Suppressor macrophage treated with lipopolysaccharide for 4 hours (primary cell): ENCODE measurements at places on chromosomes 2 and 18.

- DNase-seq: no peak
Measured at GRCh38 chr2:232949016-232949415, 64.0 kb downstream of the NGEF start.

DNA sequence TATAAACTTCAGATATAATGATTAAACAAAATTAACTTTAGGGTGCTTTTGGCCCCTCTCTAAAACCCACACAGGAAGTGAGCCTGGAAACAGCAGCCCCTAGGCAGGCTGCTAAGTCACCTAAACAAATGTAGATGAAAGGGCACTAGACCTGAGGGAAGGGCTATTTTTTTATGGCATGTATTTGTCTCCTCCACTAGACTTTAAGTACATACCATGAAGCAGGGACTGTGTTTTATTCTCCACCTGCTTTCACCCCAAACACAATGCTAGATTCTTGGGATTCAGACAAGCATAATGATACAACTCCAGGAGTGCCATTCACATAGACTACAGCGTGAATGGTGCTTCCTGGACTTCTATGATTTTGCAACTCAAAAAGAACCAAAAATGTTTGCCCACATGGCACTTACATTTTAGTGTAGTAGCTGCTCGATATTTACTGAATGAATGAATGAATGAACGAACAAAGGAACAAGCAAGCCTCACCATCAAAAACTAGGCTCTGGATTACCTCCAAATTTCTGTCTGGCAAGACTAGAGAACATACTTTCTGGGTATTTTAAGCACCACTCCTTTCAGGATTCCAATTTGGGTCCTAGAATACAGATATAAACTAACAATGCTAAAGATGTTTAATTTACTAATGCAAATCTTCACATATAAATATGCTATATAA, 10.1 kb downstream of the ATAD2B start:
- DNase-seq: no peak

- no peak for DNase-seq
Measured at GRCh38 chr2:38202713-38203445, 126.9 kb upstream of the CYP1B1 start.

DNA sequence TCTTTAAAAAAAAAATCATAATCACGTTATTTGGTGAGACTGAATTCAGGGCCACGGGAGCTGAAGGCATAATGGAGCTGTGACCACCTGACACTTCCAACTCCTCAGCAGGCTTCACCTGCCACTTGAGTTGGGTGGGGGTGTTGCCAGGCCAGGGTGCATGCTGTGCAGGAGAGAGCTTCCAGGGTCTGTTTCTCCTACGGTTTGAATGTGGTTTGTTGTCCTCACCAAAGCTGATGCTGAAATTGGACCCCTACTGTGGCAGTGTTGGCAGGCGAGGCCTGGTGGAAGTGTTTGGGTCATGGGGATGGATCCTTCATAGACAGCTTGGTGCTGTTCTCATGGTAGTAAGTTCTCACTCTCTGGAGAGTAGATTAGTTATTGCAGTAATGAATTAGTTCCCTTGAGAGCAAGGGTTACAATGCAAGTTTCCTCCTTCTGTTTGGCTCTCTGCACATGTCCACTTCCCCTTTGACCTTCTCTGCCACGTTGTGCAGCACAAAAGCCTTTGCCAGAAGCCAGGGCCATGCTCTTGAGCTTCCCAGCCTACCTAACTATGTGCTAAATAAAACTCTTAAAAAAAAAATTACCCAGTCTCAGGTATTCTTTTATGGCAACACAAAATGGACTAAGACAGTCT, 38.3 kb upstream of the ANKRD44 start:
- peak; percentile 9 for DNase-seq

- peak; percentile 21 for DNase-seq
Measured at GRCh38 chr2:48034295-48034694, 128.0 kb upstream of the FBXO11 start.

DNA sequence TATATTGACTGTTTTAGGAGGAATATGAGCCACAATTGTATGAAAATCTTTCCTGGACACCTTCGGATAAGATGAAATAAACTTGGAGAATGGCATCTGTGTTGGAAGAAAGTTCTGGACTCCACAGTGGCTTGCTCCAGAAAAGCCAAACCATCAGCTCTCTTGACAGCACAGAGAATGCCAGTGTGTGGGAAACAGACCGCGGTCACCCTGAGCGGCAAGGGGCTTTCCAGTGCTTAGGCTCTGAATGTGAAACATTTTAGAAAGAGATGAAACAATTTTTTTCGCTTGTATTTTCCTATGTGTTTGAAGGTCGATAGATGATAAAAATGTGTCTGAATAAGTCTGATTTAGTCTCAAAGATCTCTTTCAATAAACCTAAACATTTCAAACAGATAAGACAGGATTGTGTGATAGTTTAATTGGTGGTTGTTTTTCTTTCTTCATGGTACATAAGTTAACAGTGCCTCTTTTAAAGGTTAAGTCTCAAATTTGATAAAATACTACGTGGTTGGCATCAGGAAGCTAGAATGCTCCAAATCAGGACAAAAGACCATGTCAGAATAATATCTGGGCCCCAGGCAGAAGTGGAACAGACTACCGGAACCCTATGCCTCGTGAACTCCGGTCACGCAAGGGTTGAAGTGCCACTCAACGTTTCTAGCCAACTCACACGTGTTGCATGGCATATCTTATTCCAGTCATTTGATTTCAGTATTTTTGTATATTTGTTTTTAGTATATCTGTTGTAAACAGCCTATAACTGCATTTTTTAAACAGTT, 28.9 kb downstream of the PTGR3 start:
- no peak for DNase-seq

GRCh38 chr2:117674172-117674571, 140.3 kb upstream of the DDX18 start:
- no peak for DNase-seq

DNA sequence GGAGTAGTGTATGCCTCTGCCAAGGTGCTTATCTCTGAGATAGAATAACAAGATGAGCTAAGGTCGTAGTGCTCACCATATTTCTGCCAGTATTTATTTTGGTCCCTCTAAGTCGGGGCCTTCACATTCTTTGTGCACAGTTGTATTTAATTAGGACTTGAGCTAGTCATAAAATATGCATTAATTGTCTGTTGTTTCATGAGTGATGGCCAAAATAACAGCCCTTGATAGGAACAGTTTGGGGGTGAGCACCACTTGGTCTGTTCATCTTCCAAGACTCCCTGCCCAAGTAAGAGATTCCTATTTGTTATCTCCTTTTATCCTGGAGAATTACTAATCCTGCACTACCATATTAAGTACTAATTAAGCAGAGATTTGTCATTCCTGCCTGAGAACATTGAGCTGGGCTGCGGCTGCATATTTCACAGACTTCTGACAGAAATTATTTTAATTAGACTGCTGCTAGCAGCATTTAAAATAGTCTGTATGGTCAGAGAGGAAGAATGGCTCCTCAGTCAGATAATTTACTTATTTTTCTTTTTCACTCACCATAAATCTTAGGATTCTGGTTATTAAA, 435.1 kb downstream of the MTX2 start:
- no peak for DNase-seq

DNA sequence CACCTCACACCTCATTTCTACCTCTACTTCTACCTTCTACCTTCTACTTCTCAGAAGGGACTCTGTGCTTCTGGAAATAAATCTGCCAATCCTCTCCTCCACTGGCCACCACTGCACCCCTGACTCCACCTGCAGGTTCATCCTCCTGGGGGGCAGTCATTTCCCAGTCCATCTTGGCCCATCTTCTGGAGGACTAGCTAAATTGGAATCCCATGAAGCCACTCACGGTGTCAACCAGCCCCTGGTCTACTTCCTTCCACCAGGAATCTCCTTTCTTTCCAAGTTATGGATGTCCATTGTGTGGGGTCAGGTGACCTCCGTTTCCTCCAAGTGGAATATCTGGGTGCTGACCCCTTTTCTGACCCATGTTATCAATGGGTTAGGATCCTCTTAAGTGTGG, 3.9 kb downstream of the WNT10A start:
- no peak for DNase-seq

DNA sequence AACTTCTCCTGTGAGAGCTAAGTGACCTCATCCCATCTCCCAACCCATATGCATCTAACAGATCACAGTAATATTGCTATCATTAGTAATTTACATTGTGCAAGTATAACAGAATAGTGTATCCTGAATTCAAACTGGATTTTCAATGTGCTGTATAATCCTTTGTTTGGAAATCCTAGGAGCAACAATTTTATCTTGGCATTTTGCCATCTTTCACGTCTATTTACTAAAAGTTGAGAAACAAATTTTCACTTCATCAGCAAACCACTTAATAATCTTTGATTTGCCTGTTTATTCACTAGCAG, 3.8 kb downstream of the HNRNPLL start:
- DNase-seq: peak; percentile 52

DNA sequence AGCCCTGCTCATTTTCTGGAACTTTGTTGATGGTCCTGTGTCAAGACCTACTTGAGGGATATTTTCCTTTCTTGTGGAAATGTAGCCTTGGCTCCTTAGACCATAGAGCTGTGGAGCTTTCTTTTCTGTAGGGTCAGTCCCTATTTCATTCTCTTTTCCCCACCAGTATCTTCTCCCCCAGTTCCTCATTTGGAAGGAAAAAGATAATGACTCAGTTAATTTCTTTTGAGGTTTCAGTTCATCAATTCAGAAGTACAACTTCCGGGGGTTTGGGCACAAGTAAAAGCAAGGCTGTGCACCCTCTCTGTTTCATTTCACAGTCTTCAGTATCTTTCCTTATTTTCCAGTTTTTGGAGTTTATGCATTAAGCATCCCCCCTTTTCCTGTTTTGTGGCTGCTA, 70.7 kb downstream of the CDC42EP3 start:
- peak; percentile 86 for DNase-seq

- no peak for DNase-seq
Measured at GRCh38 chr2:237697586-237698357, 70.4 kb downstream of the LRRFIP1 start.

DNA sequence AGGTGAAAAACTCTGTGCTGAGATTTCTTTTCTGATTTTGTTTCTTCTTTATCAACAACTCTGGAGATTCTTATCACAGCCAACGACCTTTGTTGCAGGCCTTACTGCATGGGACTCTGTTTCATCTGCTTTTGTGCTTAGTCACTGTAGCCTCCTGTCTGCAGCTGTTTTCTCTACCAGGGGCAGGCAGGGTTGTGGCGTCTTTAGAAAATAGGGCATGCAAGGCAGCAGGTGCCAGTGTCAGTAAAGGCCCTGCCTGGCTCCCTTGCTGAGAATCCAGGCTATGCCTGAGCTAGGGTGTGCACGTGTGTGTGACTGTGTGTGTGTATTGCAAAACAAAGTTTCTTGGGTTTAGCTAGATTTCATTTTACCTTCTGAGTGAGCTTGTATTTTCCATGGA, 14.6 kb upstream of the SLC9A2 start:
- peak; percentile 28 for DNase-seq

DNA sequence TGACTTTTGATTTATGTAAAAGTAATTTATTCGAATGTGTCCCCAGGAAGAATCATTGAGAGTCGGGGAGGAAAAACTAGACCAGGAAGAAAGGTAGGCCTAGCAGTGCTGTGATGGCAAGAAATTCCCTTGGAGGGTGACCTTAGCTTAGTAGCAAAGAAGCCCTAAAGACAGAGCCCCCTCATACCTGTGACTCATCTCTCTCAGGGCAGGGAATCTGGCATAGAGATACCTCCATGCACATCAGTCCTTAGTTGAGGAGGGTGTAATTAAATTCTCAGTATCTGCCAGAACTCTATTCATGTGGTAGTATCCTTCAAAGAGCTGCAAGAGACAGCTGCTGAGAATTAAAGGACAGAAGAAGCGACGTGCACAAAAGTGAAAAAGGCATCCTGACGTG, 360.3 kb downstream of the FBXO15 start:
- DNase-seq: no peak

- DNase-seq: no peak
Measured at GRCh38 chr2:154709215-154709614, 10.7 kb downstream of the KCNJ3 start.

DNA sequence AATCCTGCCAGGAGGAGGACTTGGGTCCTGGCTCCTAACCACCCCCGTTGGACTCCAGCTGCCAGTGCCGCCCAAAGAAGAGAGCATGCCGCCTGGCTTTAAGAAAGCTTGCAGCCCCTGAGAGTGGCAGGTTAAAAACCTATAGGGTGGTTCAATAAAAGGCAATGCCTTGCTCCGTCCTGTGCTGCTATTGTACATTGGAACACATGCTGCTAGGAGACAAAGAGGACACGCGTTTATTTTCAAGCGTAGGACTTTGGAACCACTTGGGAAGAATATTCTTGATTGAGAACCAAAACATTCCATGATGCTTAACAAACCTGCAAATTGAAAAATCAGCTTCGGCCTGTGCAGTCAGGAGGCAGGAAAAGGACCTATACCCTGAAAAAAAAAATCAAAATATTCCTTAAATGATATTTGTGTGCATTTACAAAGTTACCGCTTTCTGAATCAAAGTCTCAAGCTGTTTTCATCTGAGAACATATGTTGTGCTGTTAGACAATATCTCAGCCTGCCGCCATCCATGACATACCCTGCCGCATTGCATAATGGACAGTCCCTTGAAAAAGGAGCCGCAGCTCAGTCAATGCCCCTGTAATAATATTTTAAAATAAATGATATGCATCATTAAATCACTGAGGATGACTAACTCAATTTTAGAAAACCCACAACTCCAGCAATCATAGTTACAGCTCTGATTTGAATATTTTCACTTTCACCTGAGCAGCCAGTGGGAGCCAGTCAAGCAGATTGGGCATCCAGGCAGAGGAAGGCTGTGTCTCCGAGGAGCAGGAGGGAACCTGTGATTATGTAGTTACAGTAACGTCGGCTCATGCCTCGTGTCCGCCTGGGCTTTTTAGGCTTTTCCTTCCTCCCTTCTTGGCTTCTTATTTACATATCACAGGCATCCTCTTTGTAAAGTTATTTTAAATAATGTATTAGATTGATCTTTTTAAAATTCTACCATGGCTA, 805.6 kb upstream of the FANCL start:
- no peak for DNase-seq

- DNase-seq: no peak
Measured at GRCh38 chr2:133352719-133353118, 215.5 kb downstream of the NCKAP5 start.

GRCh38 chr2:196537311-196537710, 102.2 kb upstream of the CCDC150 start:
- DNase-seq: no peak

GRCh38 chr2:241858206-241859016, at the start of gene PDCD1:
TSS of gene PDCD1 (minus strand) at chr2:241858894. CDS start at chr2:241858838, 56 bp downstream.
- no peak for DNase-seq

- DNase-seq: no peak
Measured at GRCh38 chr18:24515721-24516120, 55.3 kb downstream of the HRH4 start.

DNA sequence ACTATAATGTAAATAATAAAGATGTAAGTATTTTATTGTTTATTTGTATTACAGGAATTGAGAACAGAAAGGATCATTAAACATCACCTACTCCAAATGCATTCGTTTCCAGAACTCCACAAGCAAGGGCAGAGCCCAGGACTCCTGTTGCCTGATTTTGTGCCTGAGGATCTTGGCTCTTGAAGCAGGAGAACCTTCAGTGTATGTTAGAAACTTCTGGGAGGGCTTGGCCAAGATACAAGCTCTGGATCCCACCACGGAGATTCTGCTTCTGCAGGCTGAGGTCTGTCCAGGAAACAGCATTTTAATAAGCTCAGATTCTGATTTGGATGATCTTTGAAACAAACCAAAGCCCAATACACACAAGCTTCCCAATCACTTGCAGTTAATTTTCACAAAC, 142.4 kb upstream of the SOX11 start:
- DNase-seq: no peak

GRCh38 chr18:74613381-74613780, 15.7 kb downstream of the ZNF407 start:
- DNase-seq: peak; percentile 17
